Mesenchymal stem cell (in vitro differentiated cells and primary cell): ENCODE measurements at places on chromosomes 3 and 15.
A peak's percentile ranks its signal among the peaks of the same experiment; 100 is the strongest.

DNA sequence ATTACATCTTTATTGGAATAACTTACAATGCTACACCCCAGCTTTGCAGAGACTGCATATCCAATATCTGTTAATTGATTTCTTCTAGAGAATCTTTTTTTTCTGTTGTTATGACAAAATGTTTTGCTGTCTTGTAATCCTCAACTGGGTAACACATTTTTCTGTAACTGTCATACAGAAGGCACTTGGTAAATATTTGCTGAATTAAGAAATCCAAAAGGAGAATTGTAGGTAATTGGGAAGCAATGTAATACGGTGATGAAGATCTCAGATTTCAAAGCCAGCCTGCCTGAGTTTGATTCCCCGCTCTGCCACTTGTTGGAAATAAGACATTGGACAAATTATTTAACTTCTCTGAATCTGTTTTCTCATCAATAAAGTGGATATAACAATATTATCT lies 169.1 kb downstream of the WDR72 start:
- H3K36me3 ChIP-seq: no peaks in the 10 kb centered on the region
- DNase-seq: no peak
- no peak overlapping the region for H3K4me3 ChIP-seq
- peak overlapping the region; percentile 96 for H3K27ac ChIP-seq

GRCh38 chr3:15635121-15635661 lies 33.6 kb downstream of the BTD start:
- no peaks in the 10 kb centered on the region for H3K27me3 ChIP-seq
- peak; percentile 74 for DNase-seq
- no peaks in the 10 kb centered on the region for H3K36me3 ChIP-seq

DNA sequence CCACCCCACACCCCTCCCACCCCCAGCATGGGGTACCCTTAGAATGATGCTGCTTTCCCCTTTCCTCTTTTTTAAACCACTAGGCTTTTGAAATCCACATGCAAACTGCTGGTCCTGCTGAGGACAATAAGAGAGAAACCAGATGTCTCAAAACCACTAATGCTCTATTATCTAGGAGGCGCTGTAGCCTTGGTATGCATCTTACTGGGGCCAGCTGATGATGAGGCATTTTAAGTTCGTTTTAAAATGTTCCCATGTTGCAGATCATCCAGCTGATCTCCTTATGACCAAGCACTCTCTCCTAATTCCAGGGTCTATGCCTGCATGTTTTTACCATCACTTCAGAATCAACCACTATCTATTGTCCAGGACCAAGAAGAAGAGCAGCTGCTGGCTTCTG lies 1.3 kb downstream of the NME9 start:
- no peaks in the 10 kb centered on the region for H3K27me3 ChIP-seq
- peak overlapping the region; percentile 80 for H3K4me3 ChIP-seq
- peak; percentile 51 for DNase-seq
- H3K27ac ChIP-seq: no peak overlapping the region
- no peaks in the 10 kb centered on the region for H3K36me3 ChIP-seq
- peaks cover 4% of the 10 kb centered on the region for H3K4me1 ChIP-seq

DNA sequence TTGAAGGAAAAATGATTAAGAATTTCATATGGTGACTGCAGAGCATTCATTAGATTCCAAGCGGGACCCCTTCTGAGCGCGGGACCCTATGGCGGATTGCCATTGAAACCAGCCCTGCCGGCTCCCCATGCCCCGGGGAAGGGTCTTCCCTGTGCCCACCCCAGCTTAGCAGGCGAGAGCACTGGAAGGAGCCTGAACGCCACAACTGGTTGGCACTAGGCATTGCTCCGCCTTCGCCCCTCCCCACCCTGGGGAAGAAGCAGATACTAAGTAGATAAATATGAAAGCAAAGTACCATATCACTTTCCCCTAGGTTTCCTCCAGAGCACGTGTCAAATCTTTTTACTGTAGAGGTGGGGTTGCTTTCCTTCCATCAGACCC lies 70.7 kb downstream of the CYP19A1 start:
- H3K27ac ChIP-seq: no peak overlapping the region
- no peaks in the 10 kb centered on the region for H3K27me3 ChIP-seq
- H3K4me1 ChIP-seq: peaks cover 7% of the 10 kb centered on the region
- DNase-seq: no peak
- H3K36me3 ChIP-seq: no peaks in the 10 kb centered on the region

- no peaks in the 10 kb centered on the region for H3K4me1 ChIP-seq
- H3K4me3 ChIP-seq: no peak overlapping the region
- no peak overlapping the region for H3K27ac ChIP-seq
- DNase-seq: no peak
- no peaks in the 10 kb centered on the region for H3K36me3 ChIP-seq
- no peaks in the 10 kb centered on the region for H3K27me3 ChIP-seq
These were observed 501.7 kb upstream of the ARPP21 start for GRCh38 chr3:35137612-35138011.

- no peaks in the 10 kb centered on the region for H3K27me3 ChIP-seq
- H3K4me3 ChIP-seq: no peak overlapping the region
- H3K36me3 ChIP-seq: no peaks in the 10 kb centered on the region
- H3K27ac ChIP-seq: no peak overlapping the region
- peak; percentile 50 for DNase-seq
These were observed 253.2 kb upstream of the LRTM1 start for GRCh38 chr3:55180936-55181535.

DNA sequence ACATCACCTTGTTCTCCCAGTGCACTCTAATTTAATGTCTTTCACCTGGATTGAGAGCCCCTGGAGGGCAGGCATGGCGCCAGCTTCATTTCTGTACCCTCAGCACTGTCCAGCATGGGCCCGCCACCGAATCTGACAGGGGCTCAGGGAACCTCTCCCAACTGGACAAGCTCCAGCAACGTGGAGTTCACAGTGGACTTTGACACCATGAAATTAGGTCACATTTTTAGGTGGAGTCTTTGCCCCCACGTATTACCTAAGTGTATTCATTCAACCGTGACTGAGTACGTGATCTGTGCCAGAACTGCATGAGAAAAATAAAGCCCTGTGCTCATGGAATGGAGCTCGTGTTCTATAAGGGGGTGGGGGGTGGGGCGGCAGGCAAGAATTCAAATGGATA lies 94.1 kb upstream of the ATP2B2 start:
- H3K4me1 ChIP-seq: peaks cover 4% of the 10 kb centered on the region
- DNase-seq: no peak
- peaks cover 21% of the 10 kb centered on the region for H3K27me3 ChIP-seq
- H3K27ac ChIP-seq: no peak overlapping the region

- no peak overlapping the region for H3K27ac ChIP-seq
- no peaks in the 10 kb centered on the region for H3K27me3 ChIP-seq
- H3K4me3 ChIP-seq: no peak overlapping the region
- no peaks in the 10 kb centered on the region for H3K4me1 ChIP-seq
- no peaks in the 10 kb centered on the region for H3K36me3 ChIP-seq
- no peak for DNase-seq
These were observed 672.0 kb downstream of the SI start for GRCh38 chr3:164406281-164406680.

DNA sequence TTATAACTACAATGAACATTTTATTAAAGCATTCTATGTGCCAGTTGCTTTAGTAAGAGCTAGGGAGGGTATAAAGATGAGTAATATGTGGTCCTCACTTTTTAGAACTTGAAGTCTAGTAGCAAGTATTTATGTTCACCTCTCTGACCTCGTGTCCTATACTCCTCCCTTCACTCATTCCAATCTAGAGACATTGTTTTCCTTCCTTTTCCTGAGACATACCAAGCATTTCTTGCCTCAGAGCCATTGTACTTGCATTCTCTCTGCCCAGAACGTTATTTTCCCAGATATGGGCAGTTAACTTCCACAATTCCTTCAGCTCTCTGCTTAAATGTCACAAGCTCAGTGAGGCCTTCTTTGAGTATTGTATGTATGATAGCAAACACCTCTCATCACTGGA lies 408.6 kb downstream of the PDCD6IP start:
- H3K27ac ChIP-seq: peak overlapping the region; percentile 64
- H3K4me3 ChIP-seq: no peak overlapping the region
- peaks cover 1% of the 10 kb centered on the region for H3K4me1 ChIP-seq
- no peaks in the 10 kb centered on the region for H3K36me3 ChIP-seq

GRCh38 chr15:72319985-72320671 lies at the start of gene CELF6:
TSS of gene CELF6 (minus strand) at chr15:72320157. CDS start at chr15:72319874, 283 bp downstream.
- no peak within 1 kb of the TSS for H3K27ac ChIP-seq
- peak within 1 kb of the TSS; percentile 73 for H3K4me3 ChIP-seq
- peaks cover 9% of the 10 kb centered on the region for H3K4me1 ChIP-seq
- H3K27me3 ChIP-seq: peaks cover 15% of the 10 kb centered on the region
- DNase-seq: peak; percentile 91

DNA sequence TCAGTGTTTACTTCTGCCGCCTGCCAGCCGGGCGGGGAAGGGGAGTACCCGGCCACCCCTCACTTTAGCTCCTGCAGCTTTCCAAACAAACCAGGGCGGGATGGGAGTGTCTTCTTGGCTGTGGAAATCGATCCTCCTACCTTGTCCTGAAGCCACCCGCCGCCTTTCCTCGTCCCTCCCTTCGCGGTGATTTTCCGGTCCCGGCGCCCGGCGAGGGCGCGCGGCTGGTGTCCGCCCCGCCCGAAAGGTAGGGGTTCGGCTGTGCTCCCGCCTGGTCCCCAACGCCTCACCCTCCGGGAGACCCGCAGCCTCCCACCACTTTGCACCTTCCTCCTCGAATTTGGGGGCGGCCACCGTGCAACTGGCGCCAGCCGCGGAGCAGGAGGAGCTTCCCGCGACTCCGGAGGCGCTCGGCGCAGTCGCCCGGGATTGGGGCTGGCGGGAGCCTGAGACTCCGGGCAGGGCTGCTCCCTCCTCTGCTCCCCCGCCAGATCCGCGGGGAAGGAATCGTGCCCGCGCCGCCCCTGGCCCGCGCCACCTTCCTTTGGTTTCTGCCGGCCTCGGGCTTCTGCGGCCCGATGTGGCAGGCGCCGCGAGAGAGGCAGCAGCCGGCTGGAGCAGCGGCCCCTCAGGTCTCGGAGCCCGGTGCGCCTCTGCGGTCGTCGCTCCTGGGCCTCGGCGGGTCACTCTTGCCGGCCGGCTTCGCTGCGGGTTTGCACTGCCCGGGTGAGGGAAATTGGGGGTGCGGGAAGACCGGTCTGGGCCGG lies 30.7 kb upstream of the ST3GAL6 start:
- H3K27me3 ChIP-seq: no peaks in the 10 kb centered on the region
- peak; percentile 60 for DNase-seq
- no peaks in the 10 kb centered on the region for H3K36me3 ChIP-seq
- peaks cover 5% of the 10 kb centered on the region for H3K4me1 ChIP-seq
- peak overlapping the region; percentile 88 for H3K4me3 ChIP-seq

DNA sequence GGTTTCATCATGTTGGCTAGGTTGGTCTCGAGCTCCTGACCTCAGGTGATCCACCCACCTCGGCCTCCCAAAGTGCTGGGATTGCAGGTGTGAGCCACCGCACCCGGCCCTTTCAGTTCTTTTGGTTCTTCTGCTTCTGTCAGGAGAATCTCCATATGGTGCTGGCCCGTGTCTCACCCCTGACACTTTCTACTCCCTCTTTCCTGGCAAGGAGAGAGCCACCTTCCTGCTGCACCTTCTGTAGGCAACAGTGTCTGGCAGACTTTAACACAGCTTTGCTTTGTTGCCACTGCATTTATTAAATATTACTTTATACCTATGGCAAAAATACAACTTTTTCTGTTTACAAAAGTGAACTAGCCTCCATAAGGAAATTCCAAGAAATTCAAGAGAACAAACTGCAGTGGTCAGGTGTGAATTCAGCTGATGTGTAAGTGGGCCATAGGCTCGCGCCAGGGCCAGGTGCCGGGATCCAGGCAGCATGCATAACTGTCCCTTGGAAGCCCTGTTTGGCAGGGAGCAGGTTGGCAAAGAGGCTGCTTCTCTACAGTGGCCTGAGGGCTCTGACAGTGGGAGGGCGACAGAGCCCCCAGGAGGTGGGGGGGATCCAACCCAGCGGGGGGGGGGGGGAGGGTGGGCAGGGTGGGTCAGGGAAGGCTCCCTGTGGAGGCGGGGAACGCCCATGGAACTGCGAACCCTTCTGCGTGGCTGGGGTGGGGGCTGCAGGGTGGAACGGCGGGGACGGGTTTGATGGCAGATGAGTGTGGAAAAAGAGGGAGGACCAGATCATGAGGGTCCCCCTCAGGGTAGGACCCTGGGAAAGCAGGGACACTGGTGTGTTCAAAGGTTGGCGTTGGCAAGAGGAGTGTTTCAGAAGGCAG lies 21.1 kb downstream of the CTSH start:
- no peak overlapping the region for H3K27ac ChIP-seq
- peaks cover 3% of the 10 kb centered on the region for H3K4me1 ChIP-seq
- DNase-seq: no peak
- H3K27me3 ChIP-seq: no peaks in the 10 kb centered on the region

GRCh38 chr3:18264361-18264760 lies 160.8 kb downstream of the SATB1 start:
- no peaks in the 10 kb centered on the region for H3K27me3 ChIP-seq
- H3K4me3 ChIP-seq: no peak overlapping the region
- no peaks in the 10 kb centered on the region for H3K4me1 ChIP-seq
- no peak overlapping the region for H3K27ac ChIP-seq
- H3K36me3 ChIP-seq: no peaks in the 10 kb centered on the region
- no peak for DNase-seq

DNA sequence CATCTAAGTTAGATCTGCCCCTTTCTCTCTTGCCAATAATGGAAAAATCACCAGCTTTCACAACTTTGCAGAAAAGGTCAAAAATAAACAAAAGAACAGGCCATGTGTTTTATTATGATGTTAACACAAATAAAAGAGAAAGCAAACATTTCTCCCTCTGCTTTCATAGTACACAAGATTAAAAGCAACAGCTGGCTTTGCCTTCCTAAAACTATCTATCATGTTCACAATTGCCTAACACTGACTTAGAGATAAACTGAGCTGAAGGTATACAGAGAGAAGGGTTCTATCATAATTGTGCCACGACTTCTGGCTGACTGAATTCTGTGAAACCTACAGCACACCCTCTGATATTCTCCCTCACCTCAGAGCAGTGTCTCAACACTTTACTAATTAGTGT lies 29.4 kb downstream of the AADAC start:
- no peaks in the 10 kb centered on the region for H3K27me3 ChIP-seq
- H3K36me3 ChIP-seq: no peaks in the 10 kb centered on the region

DNA sequence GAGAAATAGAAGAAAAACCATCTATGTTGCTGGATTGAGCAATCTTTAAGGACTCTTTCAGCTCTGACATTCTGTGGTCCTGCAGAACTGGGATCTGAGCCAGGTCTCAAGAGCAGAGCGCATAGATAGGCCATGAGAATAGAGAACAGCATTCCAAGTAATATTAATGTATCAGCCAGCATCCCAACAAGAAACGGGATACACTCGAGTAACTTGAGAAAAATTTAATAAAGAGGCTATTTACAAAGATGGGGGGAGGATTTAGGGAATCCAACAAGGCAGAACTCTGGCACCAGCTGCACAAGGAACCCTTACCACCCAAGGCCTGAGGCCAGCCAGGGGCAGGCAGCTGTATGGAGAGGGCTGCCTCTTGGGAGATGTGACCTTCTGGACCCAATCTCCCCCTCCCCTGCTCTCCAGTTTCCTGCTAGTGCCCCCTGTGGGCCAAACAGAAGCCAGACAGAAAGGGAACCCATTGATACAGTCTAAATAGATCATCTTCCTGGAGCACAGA lies 8.2 kb downstream of the TMOD2 start:
- no peaks in the 10 kb centered on the region for H3K27me3 ChIP-seq
- no peaks in the 10 kb centered on the region for H3K36me3 ChIP-seq
- peak; percentile 95 for DNase-seq
- H3K27ac ChIP-seq: no peak overlapping the region
